ENCODE measurements at places on chromosomes 7 and 10. TPM values are rescaled to one million over a fixed set of nuclear protein-coding genes. Genes with fewer than 3 reads are reported as not detected.

The MSMB gene
- not detected for total RNA-seq

The IFIT1B gene
- total RNA-seq = not detected

The MUC12 gene
- total RNA-seq = 0.43 TPM

The NRG3 gene
- under 0.01 TPM for total RNA-seq

The LDB3 gene
- under 0.01 TPM for total RNA-seq

The DOCK4 gene
- total RNA-seq = 12.5 TPM

The CNPY1 gene
- not detected for total RNA-seq

The PAX2 gene
- not detected for total RNA-seq

The ANKRD30A gene
- total RNA-seq = not detected

The SMKR1 gene
- total RNA-seq = 0.66 TPM

The NXPH1 gene
- not detected for total RNA-seq

The CRPPA gene
- total RNA-seq = 2.9 TPM

The POR gene
- 158 TPM for total RNA-seq

The PRPS1L1 gene
- total RNA-seq = not detected

The ZNF655 gene
- total RNA-seq = 85.3 TPM

The TAS2R5 gene
- total RNA-seq = 0.57 TPM

The RASSF4 gene
- 3.0 TPM for total RNA-seq

The TUBAL3 gene
- not detected for total RNA-seq

The AHCYL2 gene
- 7.3 TPM for total RNA-seq

The MPP7 gene
- 0.14 TPM for total RNA-seq

The GRM8 gene
- total RNA-seq = not detected

The C10orf90 gene
- not detected for total RNA-seq

The SLC18A2 gene
- total RNA-seq = not detected

The H2BK1 gene
- total RNA-seq = not detected

The GIMAP1 gene
- not detected for total RNA-seq

The GSDME gene
- total RNA-seq = 31.5 TPM

The CH25H gene
- total RNA-seq = 0.29 TPM

The MOGAT3 gene
- not detected for total RNA-seq

The GSAP gene
- total RNA-seq = 12.9 TPM

The PCLO gene
- total RNA-seq = under 0.01 TPM

The ELMO1 gene
- total RNA-seq = not detected

The LIPN gene
- not detected for total RNA-seq

The AOAH gene
- not detected for total RNA-seq

The LHFPL3 gene
- not detected for total RNA-seq

The ABCC2 gene
- 1.0 TPM for total RNA-seq

The LIPJ gene
- not detected for total RNA-seq

The AOC1 gene
- total RNA-seq = not detected

The LIPF gene
- total RNA-seq = not detected

Data from placental pericyte (primary cell).